ENCODE measurements at places on chromosomes 7 and 10. TPM values are rescaled to one million over a fixed set of nuclear protein-coding genes. Genes with fewer than 3 reads are reported as not detected.

GRCh38 chr10:118204292-118204943 lies 137.7 kb downstream of the FAM204A start:
- no peak overlapping the region for H3K27ac ChIP-seq
- no peak for DNase-seq
- H3K4me3 ChIP-seq, result no peak overlapping the region
- H3K36me3 ChIP-seq, result peaks cover 2% of the 10 kb centered on the region

PALD1 gene
- polyA plus RNA-seq, result not detected

DNA sequence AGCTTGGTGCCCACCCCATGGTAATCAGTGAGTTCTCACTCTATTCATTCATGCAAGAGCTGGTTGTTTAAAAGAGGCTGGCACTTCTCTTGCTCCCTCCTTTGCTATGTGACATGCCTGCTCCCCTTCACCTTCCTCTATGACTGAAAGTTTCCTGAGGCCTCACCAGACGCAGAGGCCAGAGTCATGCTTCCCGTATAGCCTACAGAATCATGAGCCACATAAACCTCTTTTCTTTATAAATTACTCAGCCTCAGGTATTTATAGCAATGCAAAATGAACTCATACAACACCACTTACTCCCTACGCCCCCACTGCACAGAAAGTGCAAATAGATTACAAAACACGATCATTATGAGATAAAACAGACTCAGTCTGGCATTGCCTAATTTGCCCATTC lies 39.0 kb downstream of the SEC61G start:
- no peak overlapping the region for H3K4me3 ChIP-seq
- peaks cover 9% of the 10 kb centered on the region for H3K27me3 ChIP-seq

DNA sequence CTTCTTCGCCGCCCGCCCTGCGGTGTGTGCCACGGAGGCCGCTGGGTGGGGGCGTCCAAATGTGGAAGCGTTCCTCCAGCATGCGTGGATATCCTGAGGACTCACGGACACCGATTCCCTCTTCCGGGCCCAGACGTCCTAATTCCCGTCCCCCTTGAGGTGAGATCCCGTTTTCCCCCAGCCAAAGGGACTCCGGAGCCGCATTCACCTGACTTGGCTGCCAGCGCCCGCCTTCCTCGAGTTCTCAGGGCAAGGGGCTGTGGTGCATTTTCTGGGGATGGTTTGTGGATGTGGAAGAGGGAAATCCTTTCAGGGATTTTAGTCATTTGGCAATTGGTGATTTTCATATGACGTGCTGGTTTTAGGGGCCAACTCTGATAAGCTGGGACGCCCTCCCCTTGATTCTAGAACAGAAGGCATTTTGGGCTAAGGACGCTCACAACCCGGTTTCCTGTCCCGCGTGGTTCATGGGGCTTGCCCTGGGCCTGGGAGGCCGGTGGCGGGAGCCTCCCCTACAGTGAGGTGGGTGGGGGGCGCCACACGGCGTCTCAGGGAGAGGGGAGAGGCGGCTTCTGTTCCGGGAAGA lies 165.4 kb downstream of the ACTR3B start:
- H3K27me3 ChIP-seq, result peaks cover 22% of the 10 kb centered on the region
- H3K4me1 ChIP-seq, result peaks cover 8% of the 10 kb centered on the region
- H3K27ac ChIP-seq, result no peak overlapping the region
- no peak for DNase-seq
- no peak overlapping the region for H3K4me3 ChIP-seq

FLNC gene
- polyA plus RNA-seq, result not detected

GRCh38 chr7:84820481-84820880 lies 366.4 kb downstream of the SEMA3D start:
- no peak overlapping the region for H3K4me3 ChIP-seq
- no peak overlapping the region for H3K27ac ChIP-seq
- no peaks in the 10 kb centered on the region for H3K4me1 ChIP-seq
- no peaks in the 10 kb centered on the region for H3K36me3 ChIP-seq
- no peak for DNase-seq

- no peaks in the 10 kb centered on the region for H3K36me3 ChIP-seq
- DNase-seq, result no peak
- H3K4me1 ChIP-seq, result no peaks in the 10 kb centered on the region
- H3K27ac ChIP-seq, result no peak overlapping the region
- H3K27me3 ChIP-seq, result peaks cover 25% of the 10 kb centered on the region
- no peak overlapping the region for H3K4me3 ChIP-seq
Observed at GRCh38 chr7:87920578-87920977, 13.5 kb upstream of the ADAM22 start.

DNA sequence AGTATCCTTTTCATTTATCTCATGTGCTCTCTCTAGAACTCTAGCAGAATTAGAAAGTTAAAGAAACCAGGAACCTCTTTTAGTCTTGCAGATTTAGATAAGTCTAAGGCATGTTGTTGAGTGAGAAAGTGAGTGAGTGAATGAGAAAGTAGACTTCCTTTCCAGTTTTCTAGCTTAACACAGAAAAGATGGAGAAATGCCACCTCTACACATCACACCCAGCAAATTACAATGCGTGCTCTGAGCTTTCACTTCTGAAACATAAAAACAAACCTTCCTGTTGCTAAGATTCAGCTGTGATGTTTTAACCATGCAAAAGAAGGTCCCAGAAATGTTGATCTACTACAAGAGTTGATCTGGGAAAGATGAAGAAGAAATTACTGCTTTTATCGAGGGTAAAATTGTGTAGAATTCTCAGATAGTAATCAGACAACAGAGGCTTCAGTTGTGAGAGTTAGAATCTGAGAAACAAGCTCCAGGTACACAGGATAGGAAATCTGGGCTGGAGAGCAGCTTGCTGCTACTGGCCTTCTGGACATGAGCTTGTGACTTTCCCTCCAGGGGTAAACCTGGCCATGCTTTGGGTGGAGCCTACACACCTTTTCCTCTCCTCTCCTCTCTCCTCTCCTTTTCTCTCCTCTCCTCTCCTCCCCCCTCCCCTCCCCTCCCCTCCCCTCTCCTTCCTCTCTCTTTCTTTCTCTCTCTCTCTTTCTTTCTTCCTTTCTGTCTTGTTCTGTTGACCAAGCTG lies 4.6 kb downstream of the CYP3A5 start:
- H3K27ac ChIP-seq, result peak overlapping the region; percentile 77
- H3K4me1 ChIP-seq, result peaks cover 20% of the 10 kb centered on the region
- peaks cover 5% of the 10 kb centered on the region for H3K36me3 ChIP-seq
- H3K4me3 ChIP-seq, result peak overlapping the region; percentile 71

DNA sequence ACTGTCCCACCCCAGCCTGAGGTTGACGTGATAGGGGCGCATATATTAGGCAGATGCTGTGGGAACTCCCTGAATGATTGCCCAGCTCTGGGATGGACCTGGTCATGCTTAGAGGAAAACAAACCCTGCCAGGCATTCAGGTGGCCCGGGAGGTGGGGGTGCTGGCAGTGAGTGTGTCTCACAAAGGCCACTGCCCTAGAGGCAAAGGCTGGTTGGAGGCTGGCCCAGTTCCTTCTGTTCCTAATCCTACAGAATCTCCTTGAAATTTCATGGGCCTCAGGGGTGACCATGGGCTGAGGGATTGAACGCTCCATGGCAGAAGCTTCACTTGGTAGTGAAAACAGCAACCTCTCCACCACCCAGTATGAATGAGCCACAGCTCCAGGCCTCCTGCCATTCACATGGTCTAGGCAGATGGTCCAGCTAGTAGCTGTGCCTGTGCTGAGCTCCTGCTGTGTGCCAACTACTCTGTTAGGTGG lies 25.6 kb downstream of the ADRA2A start:
- no peak overlapping the region for H3K27ac ChIP-seq
- peaks cover 12% of the 10 kb centered on the region for H3K27me3 ChIP-seq
- H3K36me3 ChIP-seq, result no peaks in the 10 kb centered on the region
- H3K4me3 ChIP-seq, result no peak overlapping the region
- H3K4me1 ChIP-seq, result no peaks in the 10 kb centered on the region

CHAT gene
- not detected for polyA plus RNA-seq

DNA sequence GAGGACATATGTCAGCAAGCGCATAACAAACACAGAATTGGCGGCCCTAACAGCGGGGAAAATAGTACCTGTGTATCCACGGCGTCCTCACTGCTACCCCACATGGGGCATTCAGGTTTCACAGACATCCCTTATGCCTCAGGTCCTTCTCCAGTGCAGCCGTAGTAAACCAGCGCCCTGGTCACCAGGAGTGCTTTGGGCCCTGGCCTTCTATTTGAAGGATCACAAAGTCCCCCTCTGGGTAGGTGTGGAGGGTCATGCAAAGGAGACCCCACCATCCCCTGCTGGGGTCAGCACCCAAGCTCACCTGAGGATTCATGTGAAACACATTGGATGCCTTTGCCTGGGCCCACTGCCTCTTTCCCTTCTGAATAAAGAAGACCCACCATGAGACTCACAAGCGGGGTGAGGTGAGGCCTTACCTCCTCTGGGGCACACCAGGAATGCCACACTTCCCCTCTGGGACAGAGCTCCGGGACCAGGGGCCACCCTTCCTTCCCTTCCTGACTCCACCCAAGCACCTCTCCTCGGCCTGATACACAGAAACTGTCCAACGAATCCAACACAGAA lies 18.8 kb downstream of the CLRN3 start:
- no peaks in the 10 kb centered on the region for H3K4me1 ChIP-seq
- H3K4me3 ChIP-seq, result no peak overlapping the region
- H3K27ac ChIP-seq, result no peak overlapping the region
- H3K36me3 ChIP-seq, result peaks cover 14% of the 10 kb centered on the region

DNA sequence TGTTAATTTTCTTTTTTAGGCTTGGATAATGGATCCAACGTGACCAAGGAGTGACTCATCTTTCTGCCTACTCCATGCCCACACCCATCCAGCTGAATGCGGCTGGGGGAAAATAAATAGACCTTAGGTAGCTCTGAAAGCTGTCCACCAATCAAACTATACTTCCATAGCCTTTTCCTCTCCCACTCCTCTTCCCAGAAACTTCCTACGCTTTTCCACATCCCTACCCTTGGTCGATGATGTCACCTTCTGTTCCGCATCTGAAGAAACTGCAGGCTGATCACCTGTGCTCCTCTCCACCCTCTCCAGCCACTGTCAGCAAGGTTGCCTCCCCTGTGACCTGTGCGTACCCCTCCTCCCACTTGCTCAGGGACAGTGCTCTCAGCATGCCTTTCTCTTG lies 359.8 kb upstream of the KLF6 start:
- H3K27ac ChIP-seq, result no peak overlapping the region
- DNase-seq, result no peak
- H3K27me3 ChIP-seq, result no peaks in the 10 kb centered on the region
- H3K4me3 ChIP-seq, result no peak overlapping the region
- H3K4me1 ChIP-seq, result no peaks in the 10 kb centered on the region
- no peaks in the 10 kb centered on the region for H3K36me3 ChIP-seq

NXPH1 gene
- polyA plus RNA-seq, result not detected

BTAF1 gene
- 7.9 TPM for polyA plus RNA-seq

SLK gene
- polyA plus RNA-seq, result 5.0 TPM

C10orf53 gene
- polyA plus RNA-seq, result not detected

TCF7L2 gene
- 1.6 TPM for polyA plus RNA-seq

GRCh38 chr7:46386428-46387399 lies 465.6 kb upstream of the IGFBP3 start:
- DNase-seq, result no peak
- no peak overlapping the region for H3K4me3 ChIP-seq
- H3K36me3 ChIP-seq, result no peaks in the 10 kb centered on the region
- H3K4me1 ChIP-seq, result no peaks in the 10 kb centered on the region

GRCh38 chr10:32982293-32982709 lies 24.3 kb upstream of the ITGB1 start:
- no peak for DNase-seq
- peaks cover 10% of the 10 kb centered on the region for H3K4me1 ChIP-seq
- H3K27me3 ChIP-seq, result no peaks in the 10 kb centered on the region
- no peak overlapping the region for H3K4me3 ChIP-seq
- peak overlapping the region; percentile 73 for H3K27ac ChIP-seq
- H3K36me3 ChIP-seq, result no peaks in the 10 kb centered on the region

DNA sequence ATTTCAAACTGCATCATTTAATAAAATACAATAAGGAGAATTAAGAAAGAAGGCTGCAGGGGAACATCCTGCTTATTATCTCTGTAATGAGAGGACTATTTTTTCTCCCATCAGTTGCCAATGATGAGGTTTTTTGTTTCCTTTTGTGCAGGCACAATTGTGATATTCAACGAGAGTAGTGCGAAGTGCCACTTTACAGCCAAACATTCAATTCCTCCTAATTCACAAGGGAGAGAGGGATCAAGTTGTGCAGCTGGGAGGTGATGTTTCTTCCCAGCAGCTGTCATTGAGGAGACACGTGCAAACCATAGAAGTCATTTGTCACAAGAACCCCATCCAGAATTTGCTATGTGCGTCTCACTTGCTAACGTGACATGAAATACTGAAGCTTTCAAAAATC lies 81.6 kb upstream of the ICA1 start:
- no peaks in the 10 kb centered on the region for H3K4me1 ChIP-seq
- H3K27me3 ChIP-seq, result peaks cover 14% of the 10 kb centered on the region
- DNase-seq, result no peak
- no peak overlapping the region for H3K27ac ChIP-seq
- no peaks in the 10 kb centered on the region for H3K36me3 ChIP-seq

DNA sequence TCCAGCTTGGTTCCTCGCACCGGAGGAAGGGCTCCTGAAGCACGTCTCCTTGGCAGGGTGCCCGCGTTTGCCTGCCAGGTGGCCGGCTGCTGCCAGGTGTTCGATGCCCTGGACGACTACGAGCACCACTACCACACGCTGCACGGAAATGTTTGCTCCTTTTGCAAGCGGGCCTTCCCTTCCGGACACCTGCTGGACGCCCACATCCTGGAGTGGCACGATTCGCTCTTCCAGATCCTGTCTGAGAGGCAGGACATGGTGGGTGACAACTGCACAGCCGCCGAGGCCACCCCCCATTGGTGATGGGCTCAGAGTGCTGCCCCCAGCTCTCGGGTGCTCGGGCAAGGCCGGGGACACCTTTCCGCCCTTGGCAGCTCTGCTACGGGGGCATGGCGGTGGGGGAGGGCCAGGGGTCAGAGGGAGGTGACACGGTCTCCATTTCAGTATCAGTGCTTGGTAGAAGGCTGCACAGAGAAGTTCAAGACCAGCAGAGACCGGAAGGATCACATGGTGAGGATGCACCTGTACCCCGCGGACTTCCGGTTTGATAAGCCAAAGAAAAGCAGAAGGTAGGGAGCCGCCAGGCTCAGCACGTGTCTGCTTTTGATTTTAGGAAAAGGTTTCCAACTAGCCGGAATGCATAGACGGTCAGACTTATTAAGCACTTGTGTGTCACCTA lies 1.1 kb downstream of the ZNF511 start:
- peaks cover 18% of the 10 kb centered on the region for H3K4me1 ChIP-seq
- H3K27me3 ChIP-seq, result no peaks in the 10 kb centered on the region
- H3K36me3 ChIP-seq, result peaks cover 39% of the 10 kb centered on the region
- no peak for DNase-seq
- H3K27ac ChIP-seq, result no peak overlapping the region

All from naive thymus-derived CD8-positive, alpha-beta T cell (primary cell).